Right kidney (tissue), 9 donors: ENCODE measurements at places on chromosomes 7 and 10.
A peak's percentile ranks its signal among the peaks of the same experiment; 100 is the strongest.

- DNase-seq = no peak
Measured at GRCh38 chr7:65475040-65475726, 101.5 kb downstream of the ZNF92 start.

- peak; percentile 26 for DNase-seq
Measured at GRCh38 chr10:32054094-32054493, 2.1 kb downstream of the KIF5B start.

GRCh38 chr10:122544493-122544892 lies 16.1 kb upstream of the DMBT1 start:
- no peak for DNase-seq

DNA sequence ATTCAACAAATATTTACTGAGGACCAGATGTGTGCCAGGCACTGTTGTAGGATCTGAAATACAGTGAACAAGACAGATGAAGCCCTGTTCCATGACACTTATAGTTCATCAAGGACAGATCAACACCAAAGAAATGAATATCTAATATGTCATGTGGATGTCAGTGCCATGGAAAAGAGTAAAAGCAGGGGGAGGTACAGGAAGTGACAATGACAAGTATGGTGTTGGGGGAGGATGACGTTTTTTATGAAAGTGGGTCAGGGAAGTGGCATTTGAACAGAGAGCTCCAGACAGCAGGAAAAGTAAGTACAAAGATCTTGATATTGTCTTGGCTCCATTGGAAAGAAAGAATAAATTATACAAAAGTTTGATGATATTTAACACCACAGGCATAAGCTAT lies 7.0 kb upstream of the SFMBT2 start:
- no peak for DNase-seq

DNA sequence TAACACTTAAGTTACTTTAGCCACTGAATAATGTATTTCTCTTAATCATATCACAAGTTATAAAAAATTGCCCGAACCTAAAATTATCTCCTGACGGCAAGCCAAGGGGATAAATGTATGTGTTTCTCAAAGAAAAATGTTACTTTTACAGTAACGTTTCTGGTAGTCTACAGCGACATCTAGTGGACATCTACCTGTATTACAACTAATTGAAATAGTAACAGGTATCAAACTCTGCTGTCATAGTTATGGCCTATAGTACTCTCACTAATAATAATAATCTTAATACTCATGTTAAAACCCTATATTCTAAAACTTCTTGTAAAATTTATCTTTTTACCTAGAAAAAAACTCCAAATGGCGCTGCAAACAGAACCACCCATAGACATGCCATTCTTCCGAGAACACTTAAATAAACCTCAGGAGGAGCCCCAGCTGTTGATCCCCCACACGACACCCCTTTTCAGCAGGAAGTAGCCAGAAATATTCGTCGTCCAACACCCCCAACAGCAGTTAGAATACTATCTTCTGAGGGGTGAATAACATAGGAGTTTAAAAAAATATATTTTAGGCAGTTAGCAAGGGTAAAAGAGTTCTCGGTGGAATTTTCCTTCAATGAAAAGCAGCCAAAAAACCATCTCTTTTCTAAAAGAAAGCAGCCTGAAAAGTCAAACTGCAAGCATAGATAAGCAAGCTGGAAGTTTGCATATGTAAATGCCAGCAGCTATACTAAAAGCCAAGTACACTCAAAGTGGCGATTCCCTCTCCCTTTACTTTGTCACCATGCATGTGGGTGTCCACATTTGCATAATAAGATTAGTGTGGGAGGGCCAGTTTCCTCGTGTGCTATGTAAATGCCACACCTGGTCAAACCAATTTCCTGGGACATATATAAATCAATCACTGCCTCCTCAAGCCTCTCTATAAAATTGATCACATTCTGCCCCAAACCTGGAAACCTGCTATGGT lies 40.5 kb upstream of the ZNF107 start:
- DNase-seq = no peak

DNA sequence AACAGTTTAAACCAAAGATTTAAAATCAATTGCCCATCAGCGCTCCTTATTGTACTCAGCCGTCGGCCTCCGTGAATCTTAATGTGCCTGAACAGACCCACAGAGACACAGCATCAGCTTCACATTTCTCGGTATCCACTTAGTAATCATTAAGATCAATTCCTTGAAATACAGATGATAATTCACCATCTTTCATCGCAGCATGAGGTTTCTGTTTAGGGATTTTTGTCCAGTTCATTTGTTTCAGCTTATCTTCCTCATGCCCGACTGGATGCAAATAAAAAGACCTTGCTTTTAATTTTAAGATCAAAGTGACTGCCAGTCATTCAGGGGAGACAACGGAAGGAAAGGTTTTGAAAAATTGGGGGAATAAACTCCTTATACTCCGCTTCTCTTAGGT lies 207.8 kb downstream of the WDR37 start:
- no peak for DNase-seq

DNA sequence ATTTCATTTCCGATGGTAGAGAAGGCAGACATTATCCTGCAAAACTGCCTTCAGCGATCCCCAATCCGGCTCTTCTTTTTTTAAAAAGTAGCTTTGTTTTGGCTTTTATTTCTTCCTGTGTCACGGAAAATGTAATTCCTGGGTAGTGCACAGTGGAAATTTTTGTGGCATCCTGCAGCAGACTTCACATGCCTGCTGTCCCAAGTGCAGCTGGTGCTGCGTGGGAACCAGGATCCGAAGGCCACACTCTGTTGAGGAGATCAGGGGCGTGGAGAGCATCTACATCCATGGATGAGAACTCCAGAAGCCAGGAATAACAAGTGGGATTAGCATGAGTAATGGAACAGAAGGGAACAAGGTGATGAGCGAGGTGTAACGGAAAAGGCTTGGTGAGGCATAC lies 4.6 kb downstream of the VWA2 start:
- DNase-seq = no peak

DNA sequence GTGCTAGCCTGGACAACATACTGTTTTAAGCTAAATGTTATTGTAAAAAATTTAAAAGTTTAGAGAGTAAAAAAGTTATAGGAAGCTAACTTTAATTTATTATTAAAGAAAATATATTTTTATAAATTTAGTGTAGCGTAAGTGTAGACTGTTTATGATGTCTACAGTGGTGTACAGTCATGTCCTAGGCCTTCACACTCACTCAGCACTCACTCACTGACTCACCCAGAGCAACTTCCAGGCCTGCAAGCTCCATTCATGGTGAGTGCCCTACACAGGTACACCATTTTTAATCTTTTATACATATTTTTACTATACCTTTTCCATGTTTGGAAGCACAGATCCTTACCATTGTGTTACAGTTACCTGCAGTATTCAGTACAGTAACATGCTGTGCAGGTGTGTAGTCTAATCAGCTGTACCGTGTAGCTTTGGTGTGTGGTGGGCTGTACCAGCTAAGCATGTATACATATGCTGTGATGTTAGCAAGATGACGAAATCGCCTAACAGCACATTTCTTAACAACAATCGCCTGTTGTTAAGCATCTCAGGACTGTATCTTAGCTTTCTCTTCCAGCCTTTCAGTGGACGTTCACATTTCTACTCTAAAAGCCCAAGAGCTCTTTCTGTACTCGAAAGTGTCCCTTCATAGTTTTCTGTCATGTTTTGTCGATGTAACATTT lies 12.5 kb downstream of the RNF32 start:
- no peak for DNase-seq

DNA sequence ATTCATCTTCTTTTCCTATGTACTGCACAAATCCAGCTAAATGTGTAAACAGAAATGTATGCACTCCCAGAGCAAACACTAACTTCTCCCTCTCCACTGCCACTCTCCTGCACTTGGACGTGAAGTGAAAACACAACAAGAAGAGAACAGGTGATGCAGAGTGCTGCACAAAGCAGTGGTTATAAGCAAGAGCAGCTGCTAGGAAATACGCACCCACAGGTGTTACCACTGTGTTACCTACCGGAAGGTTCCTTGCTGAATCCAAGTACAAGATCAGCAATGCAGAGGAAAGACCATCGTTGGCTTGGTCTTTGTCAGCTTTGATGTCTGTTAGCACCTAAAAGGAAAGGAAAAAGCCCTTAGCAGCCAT lies 54.6 kb upstream of the NCAPG2 start:
- DNase-seq = no peak

DNA sequence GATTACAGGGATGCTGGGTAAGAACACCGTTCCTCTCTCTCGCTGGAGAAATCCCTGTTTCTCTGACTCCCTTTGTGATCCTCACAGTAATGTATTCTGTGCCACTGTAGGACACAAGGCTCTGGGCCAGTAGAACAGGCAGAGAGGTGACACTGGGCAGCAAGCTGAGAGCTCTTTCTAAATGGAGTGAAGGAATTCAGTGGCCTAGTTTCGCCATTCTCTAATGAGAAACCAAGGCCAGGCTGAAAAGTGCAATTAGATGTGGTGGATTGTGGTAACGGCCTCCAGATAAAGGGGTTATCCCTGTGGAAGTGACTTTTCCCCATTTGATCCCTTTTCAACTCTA lies 12.8 kb downstream of the KCTD7 start:
- DNase-seq = no peak

DNA sequence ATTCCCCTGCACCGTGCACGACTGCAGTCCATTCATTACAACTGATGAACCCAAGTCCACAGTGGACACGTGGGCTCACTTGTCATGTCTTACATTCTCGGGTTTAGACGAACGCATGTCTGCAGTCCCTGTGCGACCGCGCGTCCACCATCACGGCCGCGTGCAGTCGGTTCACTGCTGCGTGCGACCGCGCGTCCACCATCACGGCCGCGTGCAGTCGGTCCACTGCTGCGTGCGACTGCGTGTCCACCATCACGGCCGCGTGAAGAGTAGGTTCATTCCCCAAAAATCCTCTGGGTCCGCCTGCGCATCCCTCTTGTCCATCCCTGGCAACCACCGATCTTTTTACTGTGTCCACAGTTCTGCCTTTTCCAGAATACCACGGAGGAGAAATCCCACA lies 100.5 kb downstream of the MAD1L1 start:
- no peak for DNase-seq

- no peak for DNase-seq
Measured at GRCh38 chr10:55550236-55550635, 749.2 kb upstream of the PCDH15 start.

GRCh38 chr10:85917601-85918000 lies 449.0 kb downstream of the GRID1 start:
- DNase-seq = no peak

- DNase-seq = no peak
Measured at GRCh38 chr10:91665842-91666241, 33.0 kb upstream of the PPP1R3C start.

- DNase-seq = no peak
Measured at GRCh38 chr10:130708465-130709070, 572.4 kb downstream of the GLRX3 start.

GRCh38 chr7:1087465-1087814 lies 473 bp upstream of the GPER1 start:
- DNase-seq = no peak

DNA sequence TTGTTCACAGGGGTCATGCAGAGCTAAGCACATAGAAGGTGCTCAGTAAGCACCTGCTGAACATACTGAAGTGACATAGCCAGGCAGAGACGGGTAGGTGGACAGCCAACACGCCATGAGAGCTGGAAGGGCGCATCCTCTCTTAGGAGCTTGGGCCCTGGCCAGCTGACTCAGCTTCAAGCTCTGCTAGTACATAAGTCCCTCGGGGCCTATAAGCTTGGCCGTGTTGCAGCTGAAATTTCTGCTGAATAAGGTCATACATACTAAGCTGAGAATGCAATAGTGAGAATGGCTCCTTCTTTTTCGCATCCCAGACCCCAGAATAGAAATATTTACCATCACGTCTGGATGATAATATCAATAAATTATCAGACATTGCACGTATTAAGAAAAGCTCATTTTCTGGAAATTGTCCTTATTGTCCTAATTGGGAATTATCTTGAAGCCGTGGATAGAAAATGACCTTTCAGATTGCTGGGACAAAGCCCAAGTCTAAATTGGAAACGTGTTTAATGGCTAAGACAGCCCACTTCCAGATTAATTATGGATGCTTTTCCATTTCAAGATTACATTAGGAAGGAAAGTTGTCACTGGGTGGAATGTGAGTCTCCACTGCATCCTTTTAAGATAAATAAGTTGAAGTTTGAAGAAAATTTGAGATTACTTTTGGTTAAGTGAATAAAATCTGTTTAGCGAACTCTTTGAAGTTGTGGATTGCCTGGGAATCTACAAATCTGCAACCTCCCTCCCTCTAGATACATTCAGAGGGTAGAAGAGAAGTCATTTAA lies 287.1 kb upstream of the C7orf33 start:
- DNase-seq = no peak

DNA sequence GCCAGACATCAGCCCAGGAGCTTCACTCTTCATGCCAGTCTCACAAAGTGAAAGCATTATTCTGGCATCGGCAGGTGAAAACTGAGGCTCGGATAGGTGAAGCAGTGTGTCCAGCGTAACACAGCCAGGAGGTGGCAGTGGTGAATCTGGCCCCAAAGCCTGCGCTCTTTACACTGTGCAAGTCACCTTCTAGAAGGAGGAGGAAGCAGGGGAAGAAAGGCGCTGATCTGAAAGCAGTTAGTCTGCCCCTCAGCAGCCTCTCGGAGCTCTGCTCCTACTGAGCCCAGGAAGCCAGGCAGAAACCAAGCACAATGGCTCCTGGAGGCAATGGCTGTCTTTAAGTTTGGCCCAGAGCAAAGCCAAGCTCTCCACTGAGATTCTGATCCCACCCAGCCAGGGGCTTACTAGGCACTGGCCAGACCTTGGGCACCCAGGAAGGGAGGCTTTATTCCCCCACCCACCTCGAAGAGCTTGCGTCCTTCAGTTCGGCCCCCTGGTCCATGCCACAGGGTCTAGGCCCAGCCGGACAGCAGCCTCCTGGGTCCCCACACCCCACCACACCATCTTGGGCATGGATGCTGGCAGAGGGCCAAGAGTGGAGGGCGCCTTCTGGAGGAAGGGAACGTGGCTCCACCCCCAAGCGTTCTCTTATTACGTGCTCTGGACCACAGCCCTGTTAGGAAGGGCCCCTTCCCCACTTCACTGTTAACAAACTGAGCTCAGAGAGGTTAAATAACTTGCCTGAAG lies 104.5 kb downstream of the GRID1 start:
- DNase-seq = peak; percentile 18

DNA sequence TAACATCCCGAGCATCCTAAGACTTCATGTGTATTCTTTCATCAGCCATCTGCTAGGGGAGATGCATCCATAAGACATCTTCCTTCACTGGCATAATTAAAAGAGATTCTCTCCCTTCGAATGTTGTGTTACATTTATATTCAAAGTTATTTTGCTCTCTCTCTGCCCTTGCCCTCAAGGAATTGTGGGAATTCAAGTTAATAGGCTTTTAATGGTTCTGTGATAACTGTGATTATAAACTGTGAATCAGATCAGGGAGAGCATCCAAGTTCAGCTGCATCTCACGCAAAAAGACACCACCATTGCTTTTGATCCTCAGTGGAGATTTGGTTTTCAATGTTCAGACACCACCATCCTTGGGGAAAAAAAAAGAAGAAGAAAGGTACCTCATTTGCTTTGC lies 9.2 kb upstream of the TEX36 start:
- no peak for DNase-seq

GRCh38 chr7:37318541-37318940 lies 130.1 kb downstream of the ELMO1 start:
- no peak for DNase-seq

DNA sequence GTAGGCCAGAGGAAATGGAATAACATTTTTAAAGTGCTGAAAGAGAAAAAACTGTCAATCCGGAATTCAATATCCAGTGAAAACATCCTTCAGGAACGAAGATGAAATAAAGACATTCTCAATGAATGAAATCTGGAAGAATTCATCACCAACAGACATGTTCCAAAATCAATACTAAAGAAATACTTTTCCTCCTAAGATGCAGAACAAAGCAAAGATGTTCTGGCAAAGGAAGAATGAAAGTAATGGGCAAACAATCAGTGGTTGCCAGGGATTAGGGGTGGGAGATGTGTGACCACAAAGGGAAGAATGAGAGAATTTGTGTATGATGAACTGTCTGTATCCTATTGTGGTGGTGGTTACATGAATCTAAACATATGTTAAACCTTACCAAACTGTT lies 52.8 kb upstream of the EEPD1 start:
- no peak for DNase-seq
